ENCODE measurements at places on chromosomes 6 and 20. TPM values are rescaled to one million over a fixed set of nuclear protein-coding genes. Genes with fewer than 3 reads are reported as not detected.

SLC17A3 gene
- total RNA-seq, result not detected

- DNase-seq, result no peak
Observed at GRCh38 chr6:30641048-30641447, 5.9 kb upstream of the C6orf136 start.

DNA sequence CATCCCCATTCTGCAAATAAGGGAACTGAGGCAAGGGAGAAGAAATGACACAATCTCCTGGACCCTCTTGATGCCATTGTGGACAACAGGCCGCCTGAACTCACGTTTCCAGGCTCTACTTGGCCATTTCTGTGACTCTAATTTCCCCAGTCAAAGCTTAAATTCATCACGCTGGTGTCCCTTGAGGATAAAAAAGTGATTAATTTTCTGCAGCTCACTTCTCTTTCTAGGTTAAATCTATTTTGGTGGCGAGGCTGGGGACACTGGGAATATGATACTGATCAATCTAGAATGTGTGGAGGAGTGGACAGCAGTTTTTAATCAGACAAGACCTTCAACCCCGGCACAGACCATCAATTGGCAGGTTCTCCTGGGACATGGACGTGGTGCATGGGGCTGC, 168.2 kb upstream of the SULF2 start:
- DNase-seq, result no peak

DNA sequence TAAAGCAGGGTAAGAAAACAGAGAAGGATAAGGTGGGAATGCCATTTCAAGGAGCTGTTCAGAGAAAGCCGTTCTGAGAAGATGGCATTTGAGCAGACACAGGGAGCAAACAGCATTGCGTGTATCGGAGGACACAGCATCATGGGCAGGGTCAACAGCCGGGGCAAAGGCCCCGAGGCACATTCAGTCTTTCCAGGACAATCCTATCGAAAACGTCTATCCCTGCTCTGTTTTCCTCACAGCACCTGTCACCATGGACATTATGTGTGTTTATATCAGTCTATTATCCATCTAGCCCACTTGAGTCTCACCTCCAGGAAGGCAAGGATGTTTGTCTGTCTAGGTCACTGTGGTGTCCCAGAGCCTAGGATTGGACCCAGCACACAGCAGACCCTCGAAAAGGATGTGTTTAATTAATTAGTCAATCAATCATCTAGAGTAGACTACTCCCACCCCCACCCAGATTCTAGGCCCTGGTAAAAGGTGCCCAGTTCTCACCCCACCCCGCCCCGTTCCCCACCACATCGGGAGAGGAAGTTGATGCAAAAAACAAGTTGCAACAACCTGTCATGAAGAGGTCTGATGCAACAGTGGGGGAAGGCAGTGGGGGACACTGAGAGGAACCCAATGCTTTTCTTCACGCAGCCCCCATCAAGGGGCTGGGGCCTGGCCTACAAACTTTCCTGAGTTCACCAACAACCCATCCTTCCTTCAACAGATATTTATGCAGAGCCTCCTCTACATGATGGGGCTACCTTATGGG, 66.6 kb downstream of the PREX1 start:
- peak; percentile 57 for DNase-seq

DNA sequence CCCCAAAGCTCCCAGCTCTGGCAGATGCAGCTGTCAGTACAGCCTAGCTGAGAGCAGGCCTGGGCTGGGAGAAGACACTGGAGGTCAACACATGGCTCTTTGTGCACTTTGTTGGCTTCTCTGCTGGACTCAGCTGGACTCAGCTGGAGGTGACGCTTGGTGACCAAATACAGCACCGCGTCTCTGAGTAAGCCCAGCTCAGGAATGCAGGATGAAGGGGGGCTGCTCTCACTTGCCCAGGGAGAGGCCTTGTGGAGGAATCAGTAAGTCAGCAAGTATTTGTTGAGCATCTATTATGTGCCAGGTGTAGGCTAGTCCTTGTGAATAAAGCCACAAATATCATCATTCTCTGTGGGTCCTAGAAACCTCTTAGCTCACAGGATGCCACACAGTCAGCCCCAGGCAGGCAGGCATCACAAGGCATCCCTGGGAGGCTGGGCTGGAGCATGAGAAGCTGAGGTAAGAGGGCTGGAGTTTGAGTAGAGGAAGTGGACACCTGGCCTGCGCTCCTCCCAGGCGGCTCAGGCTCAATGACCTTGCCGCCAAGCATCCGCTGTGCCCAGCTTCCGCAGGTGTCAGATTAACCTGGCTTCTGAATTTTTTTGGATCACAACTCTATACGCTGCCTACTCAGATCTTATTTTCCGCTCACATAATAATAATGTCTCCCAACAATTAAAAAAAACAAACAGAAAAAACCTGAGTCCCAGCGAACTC, 95.4 kb downstream of the TMEM170B start:
- no peak for DNase-seq

CASS4 gene
- 0.40 TPM for total RNA-seq

GRCh38 chr6:159646733-159647132, 46.3 kb downstream of the SOD2 start:
- DNase-seq, result no peak

Data from Right ventricle myocardium superior (tissue), 1 donor.